ENCODE measurements at places on chromosomes 12 and 14.

- DNase-seq, result no peak
These were observed 20.5 kb downstream of the DERA start for GRCh38 chr12:15931590-15932053.

- no peak for DNase-seq
These were observed 2.7 kb downstream of the ANHX start for GRCh38 chr12:133233006-133233405.

- DNase-seq, result no peak
These were observed 4.2 kb downstream of the ACACB start for GRCh38 chr12:109120557-109120956.

GRCh38 chr12:62006076-62006732 is 254.0 kb upstream of the USP15 start:
- peak; percentile 19 for DNase-seq

GRCh38 chr12:29043069-29043468 is 106.0 kb upstream of the FAR2 start:
- DNase-seq, result peak; percentile 33

DNA sequence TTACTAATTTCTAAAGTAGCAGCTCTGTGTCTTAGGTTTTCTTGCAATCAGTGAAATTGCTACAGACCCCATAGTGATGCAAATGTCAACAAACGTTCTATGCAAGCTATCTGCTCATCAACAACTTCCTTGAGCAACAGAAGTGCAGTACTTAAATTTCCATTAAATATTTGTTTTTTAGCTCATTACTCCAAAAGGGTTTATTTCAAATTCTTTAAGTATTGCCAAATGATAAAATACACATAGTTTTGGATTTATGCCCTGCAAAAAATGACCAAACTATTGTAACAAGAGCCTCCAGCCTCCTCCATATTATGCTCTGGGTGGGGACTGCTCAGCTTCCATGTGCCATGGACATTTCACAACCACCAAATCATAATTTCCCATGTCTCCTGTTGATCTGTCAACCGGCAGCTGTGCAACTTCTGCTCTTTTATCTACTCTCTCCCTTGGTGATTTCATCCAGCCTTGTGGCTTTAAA is 4.4 kb downstream of the BDKRB1 start:
- peak; percentile 87 for DNase-seq

- DNase-seq, result no peak
These were observed 208.3 kb downstream of the NAV3 start for GRCh38 chr12:78038986-78039385.

GRCh38 chr12:72081777-72082176 is 143.1 kb downstream of the TPH2 start:
- DNase-seq, result no peak

DNA sequence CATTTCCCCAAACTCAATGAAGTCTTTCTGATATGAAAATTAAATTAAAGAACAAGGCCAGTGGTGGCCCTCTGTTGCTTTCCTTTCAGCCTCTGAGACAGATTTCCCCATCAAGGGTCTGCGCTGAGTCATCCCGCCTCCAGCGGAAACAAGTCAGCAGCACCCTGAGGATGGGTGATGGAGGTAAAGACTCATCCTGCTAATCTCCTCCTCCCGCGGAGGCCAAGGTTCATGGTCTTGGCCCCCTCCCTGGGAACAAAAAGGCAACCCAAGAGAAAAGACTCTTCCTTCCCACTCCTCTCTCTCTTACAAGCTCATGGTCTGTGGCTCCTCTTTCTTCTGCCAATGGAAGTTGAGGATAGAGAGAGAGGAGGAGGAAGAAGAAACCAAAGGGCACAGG is 9.0 kb upstream of the NUMB start:
- no peak for DNase-seq

GRCh38 chr12:94047781-94048567 is 100.4 kb upstream of the PLXNC1 start:
- no peak for DNase-seq

- peak; percentile 72 for DNase-seq
These were observed 34.5 kb downstream of the HMGA2 start for GRCh38 chr12:65858831-65859230.

- no peak for DNase-seq
These were observed 3.8 kb downstream of the KRT73 start for GRCh38 chr12:52614381-52615207.

GRCh38 chr14:49494836-49495235 is 91.3 kb downstream of the RPS29 start:
- no peak for DNase-seq

DNA sequence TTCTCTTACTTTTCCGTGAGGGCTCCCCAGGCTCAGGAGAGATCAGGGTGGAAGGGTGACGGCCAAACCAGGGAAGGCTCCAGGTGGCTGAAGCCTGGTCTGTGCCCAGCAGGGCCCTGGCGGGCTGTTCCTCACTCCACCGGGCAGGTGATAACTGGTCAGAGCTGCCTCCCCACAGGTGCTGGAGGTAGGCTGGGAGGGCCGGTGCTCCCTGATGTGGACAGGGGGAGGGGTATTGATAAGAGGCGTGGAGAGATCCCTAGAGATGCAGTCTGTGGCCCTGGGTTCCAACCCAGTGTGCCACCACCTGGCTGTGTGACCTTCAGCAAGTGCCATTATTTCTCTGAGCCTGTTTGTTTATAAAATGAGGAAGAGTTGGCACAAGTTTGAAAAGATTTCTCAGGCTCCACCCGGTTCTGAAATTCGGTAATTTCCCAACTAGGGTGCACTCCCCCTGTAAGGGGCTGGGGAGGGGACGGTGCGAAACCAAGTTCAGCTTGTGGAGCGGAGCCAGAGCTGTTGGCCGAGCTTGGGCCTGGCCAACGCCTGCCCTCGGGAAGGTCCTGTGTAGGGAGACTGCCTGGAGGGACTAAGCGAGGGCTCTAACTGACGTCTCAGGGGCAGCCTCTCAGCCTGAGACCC is 1.0 kb upstream of the NR4A1 start:
- DNase-seq, result no peak

- DNase-seq, result no peak
These were observed 1.9 kb upstream of the FOXN3 start for GRCh38 chr14:89418976-89419375.

DNA sequence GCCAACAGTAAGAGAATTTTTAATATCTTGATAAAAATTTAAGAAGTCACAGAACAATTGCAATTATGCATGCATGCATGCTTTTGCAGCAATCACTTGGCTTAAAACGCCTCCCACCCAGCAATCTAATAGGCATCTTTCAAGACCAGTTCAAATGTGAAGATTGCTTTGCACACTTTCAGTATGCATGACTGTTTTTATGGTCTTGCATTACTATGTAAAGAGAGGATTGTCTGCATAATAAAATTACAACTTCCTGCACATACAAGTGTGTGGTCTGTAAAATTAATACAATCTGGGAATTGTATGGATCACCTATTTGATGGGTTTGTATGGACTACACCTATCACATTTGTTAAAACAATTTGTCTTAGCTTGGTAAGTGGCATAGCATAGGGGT is 48.8 kb downstream of the E2F7 start:
- no peak for DNase-seq

DNA sequence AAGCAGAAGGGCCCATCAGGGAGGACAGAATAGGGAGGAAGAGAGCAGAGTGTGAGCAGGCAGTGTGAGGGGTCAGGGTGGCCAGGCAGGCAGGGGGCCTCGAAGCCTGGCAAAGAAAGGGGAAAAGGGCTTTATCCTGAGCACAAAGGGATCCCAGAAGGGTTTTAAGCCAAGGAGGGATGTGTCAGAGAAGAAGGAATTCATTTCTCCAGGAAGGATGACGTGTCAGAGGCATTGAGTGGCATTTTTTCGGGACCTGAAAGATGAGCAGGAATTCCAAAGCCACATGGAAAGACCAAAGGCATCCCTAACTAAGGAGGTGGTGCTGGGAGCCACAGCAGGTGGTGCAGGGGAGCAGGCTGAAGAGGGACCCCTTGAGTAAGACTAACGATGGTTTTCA is 132.1 kb downstream of the DICER1 start:
- no peak for DNase-seq

DNA sequence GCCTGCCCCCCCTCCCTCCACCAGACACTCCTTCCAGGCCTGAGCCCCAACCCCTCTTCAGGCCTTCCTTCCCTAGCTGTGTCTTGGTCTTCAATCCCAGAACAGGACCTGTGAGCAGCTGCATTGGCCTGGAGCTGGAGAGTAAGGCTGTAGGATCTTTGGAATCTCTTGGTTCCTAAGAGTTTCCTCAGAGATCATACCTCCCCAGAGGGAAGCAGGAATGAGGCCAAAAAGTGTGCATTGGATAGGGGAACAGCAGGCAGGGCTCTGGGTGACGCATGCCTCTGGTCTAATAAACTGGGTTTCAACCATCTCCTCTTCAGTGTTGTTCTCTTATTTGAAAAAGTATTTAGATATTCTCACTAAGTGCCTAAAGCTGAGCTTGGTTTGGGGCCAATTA is 1.8 kb upstream of the SMARCD1 start:
- DNase-seq, result no peak

- DNase-seq, result no peak
These were observed 107.3 kb downstream of the PIK3C2G start for GRCh38 chr12:18368594-18368993.

DNA sequence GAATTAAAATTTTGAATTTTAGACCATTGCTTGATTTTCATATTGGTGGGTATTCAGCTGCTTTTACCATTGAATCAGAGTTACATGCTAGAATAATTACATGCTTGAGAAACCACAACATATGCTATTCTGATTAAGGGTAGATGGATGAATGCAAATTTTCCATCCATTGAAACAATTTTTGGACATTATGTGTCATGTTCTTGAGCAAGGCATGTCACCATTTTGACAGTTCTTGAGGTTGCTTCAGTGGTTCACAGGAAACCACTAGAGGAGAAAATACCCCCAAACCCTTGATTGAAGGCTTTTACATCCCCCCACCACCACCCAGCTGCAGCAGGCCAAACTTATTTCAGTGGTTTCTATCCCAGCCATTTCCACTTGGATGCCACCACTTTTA is 13.5 kb downstream of the UBR7 start:
- DNase-seq, result no peak

GRCh38 chr14:103871596-103872480 is 24.5 kb upstream of the PPP1R13B start:
- DNase-seq, result no peak

- DNase-seq, result no peak
These were observed 922 bp downstream of the TBX5 start for GRCh38 chr12:114404926-114405518.

DNA sequence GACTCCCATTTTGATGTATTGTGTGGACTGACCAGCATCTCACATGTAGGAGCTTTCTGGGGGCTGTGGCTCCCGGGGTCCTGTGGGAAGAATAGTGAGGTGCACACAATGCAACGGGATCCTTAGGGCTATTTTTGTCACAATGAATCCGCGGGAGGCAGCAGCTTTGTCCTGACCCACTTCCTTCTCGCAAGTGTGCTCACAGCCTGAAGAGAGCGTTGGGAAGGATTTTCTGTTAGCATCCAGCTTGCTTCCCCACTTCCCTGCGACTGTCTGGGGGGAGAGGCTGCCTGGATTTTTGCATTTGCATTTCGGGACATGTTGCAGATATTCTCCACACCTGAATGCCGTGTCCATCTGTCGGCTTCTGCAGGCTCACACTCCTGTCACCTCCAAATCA is 31.9 kb downstream of the FZD10 start:
- DNase-seq, result no peak

DNA sequence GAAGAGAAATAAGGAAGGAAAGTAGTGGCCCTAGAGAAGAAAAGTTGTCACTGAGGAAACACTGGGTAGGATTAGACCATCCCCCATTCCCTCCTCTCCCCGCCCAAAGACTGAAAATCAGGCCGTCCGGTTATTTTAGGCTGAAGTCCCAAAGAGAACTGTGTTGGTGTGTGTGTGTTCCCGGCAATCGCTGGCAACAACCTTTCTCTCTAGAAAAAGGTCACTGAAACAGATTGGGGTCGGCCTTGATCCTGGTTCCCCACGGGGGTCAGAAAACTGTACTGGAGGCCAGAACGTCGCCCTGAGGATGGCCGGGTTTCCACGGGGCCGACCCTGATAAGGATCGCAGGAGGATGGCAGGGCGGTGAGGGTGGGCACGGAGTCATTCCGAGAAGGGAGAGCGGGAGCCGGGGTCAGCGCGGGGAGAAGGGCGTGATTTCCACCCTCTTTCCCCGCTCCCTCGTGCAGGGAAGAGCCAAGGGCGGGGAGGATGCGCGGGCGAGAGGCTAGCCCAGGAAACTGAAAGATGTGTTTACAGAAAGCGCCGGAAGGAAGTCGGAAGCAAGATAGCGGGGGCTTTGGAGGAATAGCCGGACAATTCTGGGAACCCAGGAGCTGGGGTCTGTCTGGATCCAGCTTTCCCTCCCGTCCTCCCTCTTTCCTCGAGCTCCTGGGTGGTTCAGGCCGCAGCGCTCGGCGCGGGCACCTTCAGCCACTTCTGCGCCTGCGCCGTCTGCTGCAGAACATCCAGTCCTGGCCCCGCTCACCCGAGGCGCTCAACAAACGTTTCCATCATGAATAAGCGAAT is 25.3 kb upstream of the SPTLC2 start:
- DNase-seq, result peak; percentile 40

DNA sequence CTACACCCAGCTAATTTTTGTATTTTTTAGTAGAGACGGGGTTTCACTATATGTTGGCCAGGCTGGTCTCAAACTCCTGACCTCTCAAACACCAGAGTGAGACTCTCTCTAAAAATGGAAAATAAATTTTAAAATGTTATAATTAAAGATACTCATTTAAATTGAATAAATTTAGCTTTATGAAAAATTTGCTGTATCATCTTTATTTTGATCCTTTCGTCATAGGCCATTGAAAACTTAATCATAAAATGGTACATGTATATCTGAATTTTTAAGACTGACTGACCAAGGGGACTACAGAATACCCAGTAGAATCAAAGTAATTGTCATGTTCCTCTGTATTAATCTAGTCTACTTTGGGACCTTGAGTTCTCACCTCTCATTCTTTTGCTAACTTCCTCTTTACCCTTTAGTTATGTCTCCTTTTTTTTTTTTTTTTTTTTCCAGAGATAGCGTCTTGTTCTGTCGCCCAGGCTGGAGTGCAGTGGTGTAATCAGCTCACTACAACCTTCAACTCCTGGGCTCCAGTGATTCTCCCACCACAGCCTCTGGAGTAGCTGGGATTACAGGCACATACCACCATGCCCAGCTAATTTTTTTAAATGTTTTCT is 9.5 kb downstream of the RAB5B start:
- DNase-seq, result no peak

DNA sequence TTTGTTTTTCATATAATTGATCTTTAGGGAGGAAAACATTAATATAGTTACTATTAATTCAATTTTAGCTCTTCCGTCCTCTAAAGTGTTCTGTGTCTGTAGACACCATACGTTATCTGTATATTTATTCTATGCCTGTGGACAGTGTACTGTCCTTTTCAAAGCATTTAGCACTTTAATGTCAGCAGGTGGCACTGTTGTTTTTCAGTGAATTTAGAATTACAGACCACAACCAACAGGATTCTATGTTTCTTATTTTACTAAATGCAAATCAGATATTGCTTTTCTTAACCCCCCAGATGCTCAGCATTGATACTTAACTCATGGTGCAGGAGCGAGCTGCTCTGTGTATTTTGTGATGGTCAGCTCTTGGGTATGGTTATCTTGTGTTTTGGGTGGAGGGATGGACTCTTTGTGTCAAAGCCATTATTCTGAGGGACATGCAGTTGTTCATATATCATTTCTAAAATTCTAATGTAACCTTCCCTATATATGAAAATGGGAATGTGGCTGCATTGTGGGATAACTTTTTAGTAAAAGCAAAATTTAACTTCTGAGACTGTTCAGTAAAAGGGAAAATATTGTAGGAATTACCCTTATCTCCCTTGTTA is 65.2 kb downstream of the PAPOLA start:
- DNase-seq, result peak; percentile 10

- DNase-seq, result no peak
These were observed 182.3 kb downstream of the PELI2 start for GRCh38 chr14:56300495-56300894.

- no peak for DNase-seq
These were observed 22.3 kb downstream of the FAM234B start for GRCh38 chr12:13066459-13066858.

GRCh38 chr12:6336889-6337853 is 4.7 kb downstream of the TNFRSF1A start:
- no peak for DNase-seq
